ENCODE measurements at places on chromosomes 4 and X.

- H3K4me3 ChIP-seq, result no peak overlapping the region
- no peak overlapping the region for H3K27ac ChIP-seq
- DNase-seq, result no peak
- H3K27me3 ChIP-seq, result no peaks in the 10 kb centered on the region
Measured at GRCh38 chrX:103847174-103847870, 15.3 kb upstream of the RAB9B start.

GRCh38 chr4:39814403-39815185 lies 116.7 kb downstream of the UBE2K start:
- no peak overlapping the region for H3K4me3 ChIP-seq
- DNase-seq, result peak; percentile 46
- no peak overlapping the region for H3K27ac ChIP-seq
- no peaks in the 10 kb centered on the region for H3K36me3 ChIP-seq

GRCh38 chrX:30504309-30504708 lies 73.3 kb downstream of the TASL start:
- no peaks in the 10 kb centered on the region for H3K36me3 ChIP-seq
- no peaks in the 10 kb centered on the region for H3K27me3 ChIP-seq
- no peaks in the 10 kb centered on the region for H3K4me1 ChIP-seq
- peak; percentile 56 for DNase-seq

DNA sequence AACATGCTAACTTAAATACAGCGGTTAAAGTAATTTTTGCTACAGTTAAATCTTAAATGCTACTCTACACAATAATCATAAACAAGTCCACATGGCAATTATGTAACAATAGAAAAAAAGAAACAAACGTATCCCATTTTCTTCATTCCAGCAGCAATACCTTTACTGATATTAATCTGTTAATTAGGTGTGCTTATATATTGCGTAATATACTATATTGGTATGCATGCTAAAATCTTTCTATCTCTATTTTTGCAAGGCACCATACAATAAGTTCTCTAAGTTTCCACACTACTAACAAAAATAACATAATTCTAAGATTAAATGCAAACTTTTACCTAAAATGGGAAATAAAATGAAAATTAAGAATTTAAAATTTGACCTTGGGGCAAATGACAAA lies 500.6 kb downstream of the SPOCK3 start:
- no peak overlapping the region for H3K27ac ChIP-seq
- H3K4me1 ChIP-seq, result no peaks in the 10 kb centered on the region
- no peak for DNase-seq
- no peak overlapping the region for H3K4me3 ChIP-seq
- no peaks in the 10 kb centered on the region for H3K36me3 ChIP-seq
- no peaks in the 10 kb centered on the region for H3K27me3 ChIP-seq

GRCh38 chrX:134161162-134161561 lies 75.8 kb upstream of the CCDC160 start:
- no peaks in the 10 kb centered on the region for H3K36me3 ChIP-seq
- no peaks in the 10 kb centered on the region for H3K27me3 ChIP-seq
- H3K4me3 ChIP-seq, result no peak overlapping the region
- no peaks in the 10 kb centered on the region for H3K4me1 ChIP-seq
- H3K27ac ChIP-seq, result no peak overlapping the region

DNA sequence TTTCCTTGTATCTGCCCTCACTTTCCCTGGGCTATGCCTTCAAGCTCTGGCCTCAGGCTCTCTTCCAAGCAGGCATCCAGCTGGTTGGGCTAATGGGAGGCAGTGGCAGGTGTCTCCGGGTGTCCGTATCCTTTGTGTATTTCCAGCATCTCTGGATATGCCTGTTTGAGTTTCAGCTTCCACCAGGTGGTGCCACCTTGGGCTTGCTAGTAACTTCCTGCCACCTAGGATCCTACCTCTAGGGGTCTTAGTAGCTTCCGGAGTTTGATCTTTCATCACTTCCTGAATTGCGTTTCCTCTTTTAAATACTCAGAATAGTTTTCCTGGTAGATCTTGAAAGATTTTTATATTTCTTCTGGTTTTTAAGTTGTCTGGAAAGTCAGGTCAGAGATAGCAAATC lies 23.2 kb upstream of the ANOS1 start:
- no peaks in the 10 kb centered on the region for H3K27me3 ChIP-seq
- H3K36me3 ChIP-seq, result no peaks in the 10 kb centered on the region
- H3K4me3 ChIP-seq, result no peak overlapping the region
- no peaks in the 10 kb centered on the region for H3K4me1 ChIP-seq

DNA sequence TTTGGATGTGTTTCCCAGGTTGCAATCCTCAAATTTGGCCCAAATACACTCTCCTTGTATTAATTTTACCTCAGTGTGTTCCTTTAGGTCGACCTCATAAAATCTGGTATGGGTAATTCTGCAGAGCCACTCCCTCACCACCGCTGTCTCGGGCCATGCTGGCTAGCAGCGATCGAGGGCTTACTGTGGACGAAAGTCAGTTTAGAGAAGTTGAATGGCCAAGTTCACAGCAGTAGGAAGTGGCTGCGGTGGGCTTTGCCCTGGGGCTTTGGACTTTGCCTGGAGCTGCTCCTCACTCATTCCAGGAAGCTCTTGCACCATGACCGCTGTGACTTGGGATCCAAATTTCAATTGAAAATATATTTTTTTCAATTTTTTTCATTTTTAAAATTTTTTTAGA lies 19.6 kb downstream of the TMEM187 start:
- no peak overlapping the region for H3K27ac ChIP-seq
- H3K4me1 ChIP-seq, result no peaks in the 10 kb centered on the region
- H3K27me3 ChIP-seq, result no peaks in the 10 kb centered on the region
- no peak overlapping the region for H3K4me3 ChIP-seq

- H3K36me3 ChIP-seq, result no peaks in the 10 kb centered on the region
- H3K4me1 ChIP-seq, result no peaks in the 10 kb centered on the region
- peak; percentile 48 for DNase-seq
Measured at GRCh38 chr4:62644372-62644771, 1444.2 kb downstream of the ADGRL3 start.

- DNase-seq, result no peak
- no peaks in the 10 kb centered on the region for H3K27me3 ChIP-seq
- H3K27ac ChIP-seq, result no peak overlapping the region
- H3K4me1 ChIP-seq, result no peaks in the 10 kb centered on the region
- H3K4me3 ChIP-seq, result no peak overlapping the region
- no peaks in the 10 kb centered on the region for H3K36me3 ChIP-seq
Measured at GRCh38 chrX:153693216-153694086, 5.7 kb downstream of the SLC6A8 start.

GRCh38 chr4:83285055-83285407 lies 433 bp upstream of the COQ2 start:
- H3K36me3 ChIP-seq, result no peaks in the 10 kb centered on the region
- H3K27me3 ChIP-seq, result no peaks in the 10 kb centered on the region
- H3K4me1 ChIP-seq, result peaks cover 3% of the 10 kb centered on the region

DNA sequence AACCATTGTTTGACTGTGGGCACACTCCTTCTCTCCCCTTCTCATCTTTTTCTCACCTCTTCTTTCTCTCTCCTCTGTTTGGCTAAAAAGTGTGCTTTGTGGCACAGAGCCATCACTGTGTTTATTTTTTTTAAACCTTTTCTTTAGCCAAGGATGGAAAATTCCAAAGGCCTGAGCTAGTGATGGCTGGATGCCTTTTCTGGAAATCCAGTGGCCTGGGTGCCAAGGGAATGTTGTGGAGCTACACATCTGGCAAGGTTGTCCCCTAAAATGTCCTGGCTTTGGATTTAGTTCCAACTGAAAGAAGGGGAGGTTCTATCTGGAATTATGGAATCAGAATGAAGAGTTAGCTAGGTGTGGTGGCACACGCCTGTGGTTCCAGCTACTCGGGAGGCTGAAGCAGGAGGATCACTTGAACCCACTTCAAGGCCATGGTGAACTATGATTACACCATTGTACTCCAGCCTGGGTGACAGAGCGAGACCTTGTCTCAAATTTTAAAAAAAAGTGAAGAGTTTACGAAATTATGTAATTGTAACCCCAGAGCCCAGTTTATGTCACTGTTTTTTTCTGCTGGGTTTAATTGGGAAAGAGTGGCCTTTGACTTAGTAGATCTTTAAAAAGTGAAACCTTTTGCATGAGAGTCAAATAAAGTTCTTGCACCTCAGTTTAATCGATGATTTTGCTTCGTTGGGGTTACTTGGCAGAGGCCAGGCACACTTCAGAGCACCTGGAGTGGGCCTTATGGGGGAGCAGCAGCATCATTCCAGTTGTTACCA lies 17.7 kb downstream of the DOCK11 start:
- H3K4me1 ChIP-seq, result peaks cover 2% of the 10 kb centered on the region
- no peak overlapping the region for H3K27ac ChIP-seq
- no peak for DNase-seq
- H3K27me3 ChIP-seq, result no peaks in the 10 kb centered on the region
- no peaks in the 10 kb centered on the region for H3K36me3 ChIP-seq
- H3K4me3 ChIP-seq, result no peak overlapping the region

- DNase-seq, result no peak
- no peak overlapping the region for H3K27ac ChIP-seq
- H3K36me3 ChIP-seq, result no peaks in the 10 kb centered on the region
Measured at GRCh38 chr4:126595643-126596042, 1037.1 kb upstream of the INTU start.

- peak; percentile 8 for DNase-seq
- no peaks in the 10 kb centered on the region for H3K4me1 ChIP-seq
- no peak overlapping the region for H3K27ac ChIP-seq
- no peaks in the 10 kb centered on the region for H3K36me3 ChIP-seq
Measured at GRCh38 chrX:5113128-5113527, 1115.5 kb downstream of the NLGN4X start.

GRCh38 chr4:53562409-53562808 lies 28.9 kb downstream of the LNX1 start:
- H3K4me3 ChIP-seq, result no peak overlapping the region
- peaks cover 5% of the 10 kb centered on the region for H3K4me1 ChIP-seq
- no peaks in the 10 kb centered on the region for H3K36me3 ChIP-seq
- DNase-seq, result no peak
- no peak overlapping the region for H3K27ac ChIP-seq
